ENCODE measurements at places on chromosomes 16 and 17.

GRCh38 chr17:13418891-13419290, 182.8 kb downstream of the HS3ST3A1 start:
- no peak for DNase-seq

- DNase-seq, result no peak
These were observed 12.8 kb upstream of the AKAP1 start for GRCh38 chr17:57071991-57072944.

GRCh38 chr16:59047114-59047513, 313.0 kb upstream of the GOT2 start:
- no peak for DNase-seq

GRCh38 chr17:63042256-63042812, 76.3 kb downstream of the TANC2 start:
- no peak for DNase-seq

DNA sequence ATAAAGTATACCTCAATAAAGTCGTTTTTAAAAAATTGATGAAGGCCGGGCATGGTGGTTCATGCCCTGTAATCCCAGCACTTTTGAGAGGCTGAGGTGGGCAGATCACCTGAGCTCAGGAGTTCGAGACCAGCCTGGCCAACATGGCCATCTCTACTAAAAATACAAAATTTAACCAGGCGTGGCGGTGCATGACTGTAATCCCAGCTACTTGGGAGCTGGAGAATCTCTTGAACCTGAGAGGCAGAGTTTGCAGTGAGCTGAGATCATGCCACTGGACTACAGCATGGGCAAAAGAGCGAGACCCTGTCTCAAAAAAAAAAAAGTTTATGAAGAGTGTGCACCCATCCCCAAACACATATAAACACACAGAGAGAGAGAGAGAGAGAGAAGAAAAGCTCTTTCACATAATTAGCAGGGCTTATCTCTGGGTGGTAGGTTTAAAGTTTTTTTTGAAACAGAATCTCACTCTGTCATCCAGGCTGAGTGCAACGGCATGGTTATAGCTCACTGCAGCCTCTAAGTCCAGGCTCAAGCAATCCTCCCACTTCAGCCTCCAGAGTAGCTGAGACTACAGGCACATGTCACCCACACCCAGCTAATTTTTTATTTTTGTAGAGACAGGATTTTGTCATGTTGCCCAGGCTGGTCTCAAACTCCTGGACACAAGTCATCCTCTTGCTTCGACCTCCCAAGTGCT, 3.0 kb downstream of the SREBF1 start:
- DNase-seq, result no peak

DNA sequence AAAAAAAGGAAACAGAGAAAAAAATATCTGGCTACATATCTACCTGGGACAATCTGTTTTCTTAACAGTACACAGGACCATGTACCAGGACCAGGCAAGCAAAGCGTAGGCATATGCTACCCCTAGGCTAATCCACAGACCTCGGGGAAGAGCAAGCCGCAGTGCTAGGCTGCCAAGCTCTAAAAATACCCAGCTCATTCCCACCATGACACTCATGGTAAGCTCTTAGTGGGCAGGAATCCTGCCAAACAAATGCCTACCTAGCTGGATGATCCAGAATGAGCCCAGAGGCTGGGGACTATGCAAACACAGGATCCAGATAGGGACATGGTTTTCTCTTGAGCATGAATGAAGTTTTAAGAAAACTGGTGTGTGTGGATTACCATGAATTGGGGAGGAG, 95.6 kb downstream of the GRIN2A start:
- no peak for DNase-seq

GRCh38 chr16:57966204-57966771, 4.6 kb downstream of the CNGB1 start:
- DNase-seq, result no peak

GRCh38 chr17:56987283-56987834, 9.4 kb downstream of the SCPEP1 start:
- no peak for DNase-seq

- no peak for DNase-seq
These were observed 395.2 kb downstream of the WWOX start for GRCh38 chr16:78494674-78495073.

DNA sequence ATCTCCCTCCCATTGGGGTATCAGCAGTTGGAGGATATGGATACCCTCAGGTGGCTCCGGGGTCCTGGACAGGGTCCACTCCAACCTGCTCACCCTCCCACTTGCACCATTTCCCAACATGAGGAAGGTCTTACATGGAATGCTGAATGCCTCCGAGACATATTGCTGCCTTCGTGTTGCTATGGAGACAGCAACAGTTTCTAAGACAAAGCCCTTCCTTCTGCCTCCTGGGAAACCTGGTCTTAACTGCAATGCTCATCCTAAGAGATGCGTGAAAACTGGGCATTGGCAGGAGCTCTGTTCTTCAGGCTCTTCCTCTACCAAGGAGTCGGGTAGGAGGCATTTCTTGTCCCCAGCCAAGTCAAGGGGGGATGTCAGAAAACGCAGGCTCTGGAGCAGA, 45.2 kb downstream of the ST3GAL2 start:
- no peak for DNase-seq

GRCh38 chr17:44786551-44787081, 27.8 kb downstream of the ADAM11 start:
- no peak for DNase-seq

- DNase-seq, result no peak
These were observed 895 bp downstream of the SEPTIN1 start for GRCh38 chr16:30381291-30382041.

GRCh38 chr17:28661635-28662526, at the start of the genes SDF2 and SUPT6H:
Gene SDF2, minus strand, starts transcription at chr17:28661906. Its CDS starts 30 bp downstream, at chr17:28661876.
Gene SUPT6H, plus strand, starts transcription at chr17:28662205. Its CDS starts 11,197 bp downstream, at chr17:28673402.
- DNase-seq, result peak; percentile 96

DNA sequence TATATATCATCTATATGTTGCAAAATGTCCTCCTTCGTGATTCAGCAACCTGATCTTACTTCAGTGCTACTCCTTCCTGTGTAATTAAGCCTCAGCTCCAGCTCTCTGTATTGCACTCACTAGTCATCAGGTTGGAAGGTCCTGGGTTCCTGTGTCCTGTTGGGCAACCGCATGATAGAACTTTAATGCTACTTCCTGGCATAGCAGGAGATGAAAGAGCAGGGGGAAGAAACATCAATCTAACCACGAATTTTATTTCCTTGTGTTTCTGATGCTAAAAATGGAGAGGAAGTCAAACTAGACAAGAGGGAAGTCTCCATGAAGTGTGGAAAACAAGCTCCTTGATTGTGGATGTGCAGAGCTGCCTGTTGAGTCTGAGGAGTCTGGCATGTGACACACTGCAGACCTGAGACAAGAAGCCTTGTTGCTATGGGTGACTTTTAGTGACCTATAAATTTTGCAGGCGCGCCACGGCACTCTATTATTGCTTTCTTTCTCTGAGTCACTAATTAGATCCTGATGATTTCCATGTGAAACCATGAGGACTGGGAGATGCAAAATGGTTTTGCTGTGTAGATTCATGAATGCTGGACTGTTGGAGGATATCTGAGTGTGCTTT, 25.6 kb downstream of the IGSF6 start:
- peak; percentile 19 for DNase-seq

DNA sequence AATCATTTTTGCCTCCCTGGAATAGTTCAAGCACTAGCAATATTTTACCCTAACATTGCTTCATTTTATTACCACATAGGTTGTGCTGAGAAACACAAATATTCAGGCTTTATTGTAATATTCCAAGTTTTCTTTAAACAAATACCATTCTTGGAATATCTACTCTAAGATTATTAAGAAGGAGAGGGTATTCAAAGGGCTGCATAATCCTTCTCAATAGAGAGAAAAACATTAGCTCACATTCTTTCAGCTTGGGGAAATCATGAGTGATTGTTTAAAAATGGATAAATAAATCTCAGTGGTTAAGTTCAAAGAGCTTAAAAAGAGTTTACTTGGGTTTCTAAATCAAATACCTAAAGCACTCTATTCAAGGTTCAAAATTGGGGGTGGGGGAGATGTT, 111.9 kb upstream of the CORO6 start:
- no peak for DNase-seq

DNA sequence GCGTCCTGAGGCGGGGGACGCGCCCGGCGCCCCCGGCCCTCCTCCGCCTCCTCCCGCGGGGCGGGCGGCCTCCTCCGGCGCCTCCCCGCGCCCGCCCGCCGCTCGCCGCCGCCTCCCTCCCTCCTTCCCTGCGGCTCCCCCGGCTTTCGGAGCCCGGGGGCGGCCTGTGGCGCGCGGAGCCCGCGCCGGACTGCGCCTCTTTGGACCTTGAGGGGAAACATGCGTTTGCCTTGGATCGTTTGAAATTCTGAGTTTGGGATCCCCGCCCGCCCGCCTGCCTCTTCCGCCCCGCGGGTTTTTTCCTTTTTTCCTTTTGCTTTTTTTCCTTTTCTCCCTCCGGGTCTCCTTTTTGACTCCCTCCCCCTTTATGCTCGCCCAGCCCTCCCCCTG, 390 bp downstream of the ZNRF1 start:
- no peak for DNase-seq

DNA sequence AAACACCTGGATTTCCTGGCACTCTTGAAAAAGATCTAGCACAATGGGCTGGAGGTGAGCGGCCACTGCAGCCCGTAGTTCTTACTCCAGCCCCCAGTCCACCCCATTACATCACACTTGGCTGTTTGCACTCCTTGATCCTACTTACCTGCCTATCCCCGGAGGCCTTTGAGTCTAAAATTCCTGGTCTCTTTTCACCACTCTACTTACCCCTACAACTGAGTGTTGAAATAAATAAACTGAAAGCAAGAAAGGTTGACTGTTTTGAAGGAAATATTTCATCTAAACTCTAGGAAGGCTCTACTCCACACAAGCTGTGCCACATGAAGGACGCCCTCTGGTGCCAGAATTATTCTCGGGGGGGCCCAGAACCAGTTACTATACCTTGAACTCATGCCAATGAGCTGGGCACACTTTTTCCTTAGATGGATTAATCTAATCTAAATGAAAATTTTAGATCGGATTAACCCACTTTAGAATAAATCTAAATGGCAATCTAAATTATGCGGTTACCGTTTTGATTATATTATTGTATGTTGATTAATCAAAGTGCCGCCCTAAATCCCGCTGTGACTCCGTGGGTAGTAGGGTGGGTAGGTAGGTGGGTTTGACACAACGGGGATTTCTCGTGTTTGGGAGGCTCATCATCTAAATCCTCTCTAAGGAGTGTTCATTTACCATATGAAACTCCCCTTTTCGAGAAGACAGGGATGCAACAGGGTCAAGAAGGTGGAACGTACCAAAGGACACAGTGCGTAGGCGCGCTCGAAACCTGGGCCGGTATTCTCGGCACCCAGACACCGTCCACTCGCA, 651 bp upstream of the EIF1 start:
- peak; percentile 64 for DNase-seq

- no peak for DNase-seq
These were observed 1025.2 kb downstream of the CDH11 start for GRCh38 chr16:64096689-64097088.
